Stimulated activated CD4-positive, alpha-beta T cell treated with anti-CD3 and anti-CD28 coated beads, Interleukin-12 subunit alpha, Interleukin-12 subunit beta, amount 100 ng/mL, for 24 hours (primary cell): ENCODE measurements at places on chromosomes 6 and 20.

- DNase-seq, result no peak
Measured at GRCh38 chr6:168939041-168939440, 314.6 kb downstream of the THBS2 start.

GRCh38 chr20:59568509-59569024 is 35.8 kb upstream of the PHACTR3 start:
- DNase-seq, result no peak

DNA sequence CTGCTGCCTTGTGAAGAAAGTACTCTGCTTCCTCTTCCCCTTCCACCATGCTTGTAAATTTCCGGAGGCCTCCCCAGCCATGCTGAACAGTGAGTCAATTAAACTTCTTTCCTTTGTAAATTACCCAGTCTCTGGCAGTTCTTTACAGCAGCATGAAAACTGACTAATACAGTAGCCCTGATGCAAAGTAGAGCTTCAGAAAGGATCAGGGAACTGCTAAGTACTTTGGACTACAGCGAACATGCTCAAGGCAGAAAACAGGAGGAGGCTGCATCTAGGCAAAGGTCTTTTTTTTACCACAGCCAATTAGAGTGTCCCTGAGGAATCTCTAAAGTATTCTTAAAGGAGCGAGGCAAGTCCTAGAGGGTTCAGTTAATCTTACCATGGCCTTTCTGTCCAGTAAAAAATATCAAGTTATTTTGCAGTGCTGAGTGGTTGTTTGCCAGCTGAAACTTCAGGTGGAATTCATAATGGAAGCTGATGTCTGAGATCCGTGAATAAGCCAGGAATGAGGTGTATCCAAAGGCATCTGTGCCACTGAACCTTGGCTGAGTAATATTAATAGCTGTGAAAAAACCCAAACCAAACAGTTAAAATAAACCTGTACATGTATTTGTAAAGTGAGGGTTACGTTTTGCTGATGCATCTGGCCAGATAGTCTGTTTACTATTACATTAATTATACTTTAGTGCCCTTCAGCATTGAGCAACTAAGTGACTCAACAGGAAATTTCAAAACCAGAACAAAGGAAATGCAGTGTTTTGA is 170.4 kb downstream of the PHF3 start:
- DNase-seq, result no peak

DNA sequence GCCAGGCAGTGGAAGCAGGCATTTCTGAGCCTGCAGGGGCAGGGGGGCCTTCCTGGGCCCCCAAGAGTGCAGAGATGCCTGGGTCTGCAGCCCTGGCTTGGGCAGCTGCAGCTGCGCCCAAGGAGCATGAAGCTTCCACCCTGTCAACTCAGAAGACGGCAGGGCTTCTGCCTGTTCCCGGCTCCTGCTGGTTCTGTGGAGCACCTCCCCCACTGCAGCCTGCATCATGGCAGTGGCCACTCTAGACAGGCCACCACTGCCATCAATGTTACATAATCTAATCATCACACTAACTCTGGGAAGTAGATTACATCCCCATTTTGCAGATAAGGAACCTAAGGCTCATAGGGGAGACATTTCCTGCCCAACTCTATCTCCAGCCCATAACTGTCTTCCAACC is 21.1 kb upstream of the TOP1 start:
- DNase-seq, result no peak

GRCh38 chr6:44569131-44569530 is 181.6 kb downstream of the CDC5L start:
- no peak for DNase-seq

- no peak for DNase-seq
Measured at GRCh38 chr6:47434372-47435253, 43.0 kb upstream of the CD2AP start.

- DNase-seq, result no peak
Measured at GRCh38 chr6:36771145-36771544, 68.1 kb downstream of the CPNE5 start.

GRCh38 chr20:23142162-23143050 is 56.3 kb upstream of the CD93 start:
- DNase-seq, result no peak

- no peak for DNase-seq
Measured at GRCh38 chr20:52420805-52421204, 229.2 kb upstream of the ZFP64 start.

DNA sequence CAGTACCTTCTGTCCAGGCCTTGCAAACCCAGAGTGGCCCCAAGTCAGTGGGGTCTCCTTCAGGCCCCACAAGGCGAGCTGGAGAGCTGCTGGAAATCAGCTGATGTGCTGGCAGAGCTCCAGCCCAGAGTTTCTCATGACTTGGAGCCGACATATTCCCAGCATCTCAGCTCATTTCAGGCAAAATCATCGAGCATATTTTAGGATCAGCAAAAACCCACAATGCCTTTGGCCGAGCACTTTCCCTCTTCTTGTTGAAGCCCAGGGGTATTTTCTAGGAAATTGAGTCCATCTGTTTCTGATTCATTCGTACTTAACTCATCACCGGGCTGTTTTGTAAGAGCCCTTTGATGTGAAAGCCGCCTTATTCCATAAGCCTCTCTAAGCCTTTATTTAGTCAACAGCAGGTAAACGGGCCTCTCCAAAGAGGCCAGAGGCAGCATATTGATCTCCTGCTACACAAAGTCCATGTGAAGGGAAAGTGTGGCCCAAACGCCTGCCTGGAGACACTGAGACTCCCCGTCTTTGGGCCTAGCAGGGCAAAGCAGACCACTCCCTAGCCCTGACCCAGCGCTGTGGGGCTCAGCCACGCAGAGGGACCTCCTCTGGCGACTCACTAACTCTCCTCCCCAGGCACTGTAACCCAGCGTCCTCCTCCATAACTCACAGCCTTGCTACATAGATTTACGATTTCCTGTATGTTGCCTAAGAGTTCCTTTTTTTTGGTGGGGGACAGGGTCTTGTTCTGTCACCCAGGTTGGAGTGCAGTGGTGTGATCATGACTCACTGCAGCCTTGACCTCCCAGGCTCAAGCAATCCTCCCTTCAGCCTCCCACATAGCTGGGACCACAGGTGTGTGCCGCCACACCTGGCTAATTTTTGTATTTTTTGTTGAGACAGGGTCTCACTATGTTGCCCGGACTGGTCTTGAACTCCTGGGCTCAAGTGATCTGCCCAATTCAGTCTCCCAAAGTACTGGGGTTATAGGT is 12.1 kb upstream of the C20orf203 start:
- DNase-seq, result no peak

GRCh38 chr6:34317882-34318498 is 69.2 kb upstream of the SMIM29 start:
- no peak for DNase-seq

DNA sequence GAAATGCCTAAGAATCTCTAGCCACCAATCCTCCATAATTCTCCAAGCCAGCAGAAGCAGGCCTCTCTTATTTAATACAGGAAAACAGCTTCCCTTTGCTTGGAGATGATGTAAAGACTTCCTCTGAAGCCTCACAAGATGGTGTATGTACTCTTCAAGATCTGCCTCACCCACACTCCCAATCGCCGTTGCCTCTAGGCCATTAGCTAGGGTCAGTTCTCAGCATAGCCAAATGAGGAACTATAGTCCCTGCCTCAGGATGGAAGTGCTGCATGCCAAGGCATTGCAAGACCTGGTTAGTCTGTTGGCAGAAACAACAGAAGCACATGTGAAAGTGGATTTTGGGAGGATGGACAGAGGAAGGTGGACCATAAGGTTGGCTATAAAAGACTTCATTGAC is 139.1 kb downstream of the SCML4 start:
- no peak for DNase-seq

DNA sequence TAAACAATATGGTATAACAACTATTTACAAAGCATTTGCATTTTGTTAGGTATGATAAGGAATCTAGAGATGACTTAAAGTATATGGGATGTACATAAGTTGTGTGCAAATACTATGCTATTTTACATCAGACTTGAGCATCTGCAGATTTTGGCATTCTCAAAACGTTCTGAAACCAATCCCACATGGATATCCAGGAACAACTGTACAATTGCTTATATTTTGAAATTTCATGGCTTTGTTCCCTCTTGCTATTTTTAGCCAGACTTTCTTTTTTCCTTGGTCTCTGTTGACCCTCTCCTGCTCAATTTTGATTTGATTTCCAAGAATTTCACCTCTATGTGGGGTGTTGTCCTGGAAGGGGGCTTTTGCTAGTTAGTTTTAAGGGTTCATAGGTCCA is 32.9 kb upstream of the UST start:
- DNase-seq, result no peak

GRCh38 chr20:49990271-49990720 is 7.5 kb downstream of the SNAI1 start:
- no peak for DNase-seq

GRCh38 chr20:50758469-50758868 is 27.1 kb downstream of the PARD6B start:
- no peak for DNase-seq

- DNase-seq, result no peak
Measured at GRCh38 chr6:33839399-33840047, 35.7 kb upstream of the MLN start.

- DNase-seq, result no peak
Measured at GRCh38 chr6:113598786-113599185, 258.4 kb upstream of the MARCKS start.

DNA sequence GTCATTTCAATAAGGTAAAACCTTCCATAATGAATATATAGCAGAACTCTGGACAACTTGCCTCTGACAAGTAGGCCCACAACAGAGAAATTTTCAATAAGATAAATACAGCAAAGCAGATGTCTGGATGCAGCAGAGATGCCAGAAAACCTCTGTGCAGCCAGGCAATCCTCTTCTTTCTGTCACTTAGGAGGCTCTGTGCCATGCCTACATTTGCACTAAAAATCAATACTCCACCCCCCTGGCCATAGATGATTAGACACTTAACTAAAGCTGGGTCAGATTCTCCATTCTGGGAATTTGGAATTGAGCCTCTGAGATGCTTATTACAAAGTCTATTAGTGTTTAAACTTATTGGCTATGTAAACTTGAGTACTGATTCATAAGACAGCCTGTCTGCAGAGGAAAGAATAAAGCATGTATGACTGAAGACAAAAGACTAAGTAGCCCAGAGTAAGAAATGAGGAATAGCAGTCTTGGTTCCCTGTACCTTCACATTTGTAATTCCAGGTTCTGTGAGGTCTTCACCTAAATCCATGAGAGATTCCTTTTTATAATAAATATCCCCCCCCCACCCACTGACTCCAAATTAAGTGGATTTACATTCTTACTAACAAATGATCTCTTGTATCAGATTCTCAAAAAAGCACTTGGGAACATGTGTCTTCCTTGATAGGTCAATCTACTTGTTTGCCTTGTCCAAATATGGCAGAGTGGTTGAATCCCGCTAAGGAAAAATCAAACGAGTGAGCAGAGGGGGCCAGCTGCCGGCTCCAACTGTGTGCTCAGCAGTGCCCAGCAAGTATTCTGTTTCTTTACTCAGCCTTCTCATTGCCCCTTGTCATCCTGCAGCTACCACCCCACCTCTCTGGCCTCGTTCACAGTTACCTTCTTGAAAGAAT is 20.4 kb downstream of the MAN1A1 start:
- no peak for DNase-seq

- DNase-seq, result no peak
Measured at GRCh38 chr6:154605178-154605881, 94.8 kb upstream of the CNKSR3 start.

DNA sequence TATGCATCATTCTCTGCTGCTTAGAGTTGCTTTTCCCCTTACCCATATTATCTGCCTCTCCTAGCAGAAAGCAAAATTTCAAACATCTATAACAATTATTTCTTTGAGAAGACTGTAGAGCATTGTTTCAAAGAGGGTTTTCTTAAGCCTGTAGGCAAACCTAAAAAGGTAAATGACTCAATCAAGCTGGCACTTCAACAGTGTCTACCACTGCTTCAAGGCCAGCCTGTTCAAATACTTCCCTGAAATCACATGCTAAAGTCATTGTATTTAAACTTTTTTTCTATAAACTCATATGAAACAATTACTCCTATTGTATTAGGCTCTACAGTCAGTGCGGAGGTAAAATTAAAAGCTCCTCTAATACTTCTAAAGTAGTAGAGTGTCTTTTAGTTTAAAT is 87.1 kb downstream of the OGFRL1 start:
- no peak for DNase-seq

DNA sequence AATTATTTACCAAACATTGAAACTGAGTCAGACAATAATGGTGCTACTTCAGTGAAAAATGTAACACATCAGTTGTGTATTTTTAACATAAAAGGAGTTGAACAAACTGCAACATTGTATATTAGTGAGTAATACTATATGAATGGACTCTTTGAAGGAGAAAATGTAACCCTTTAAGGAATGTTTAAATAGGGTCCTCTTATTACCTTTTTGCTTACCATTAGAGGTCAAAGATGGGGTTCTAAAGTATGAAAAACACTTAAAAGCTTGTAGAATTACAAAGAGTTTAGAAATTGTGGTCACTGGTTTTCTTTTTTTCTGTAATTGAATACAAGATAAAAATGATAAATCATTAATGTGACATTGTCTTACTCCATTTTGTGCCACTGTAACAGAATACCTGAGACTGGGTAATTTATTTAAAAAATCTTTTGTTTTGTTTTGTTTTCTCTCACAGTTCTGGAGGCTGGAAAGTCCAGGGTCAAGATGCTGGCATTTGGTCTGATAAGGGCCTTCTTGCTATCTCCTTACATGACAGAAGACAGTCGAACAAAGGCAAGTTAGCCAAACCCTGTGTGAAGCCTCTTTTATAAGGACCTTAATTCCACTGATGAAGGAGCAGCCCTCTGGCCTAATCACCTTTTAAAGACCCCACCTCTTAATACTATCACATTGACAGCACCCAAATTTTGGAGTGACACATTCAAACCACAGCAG is 43.2 kb downstream of the SESN1 start:
- DNase-seq, result no peak

- no peak for DNase-seq
Measured at GRCh38 chr6:31799781-31800180, 4.2 kb upstream of the VARS1 start.

GRCh38 chr6:1781152-1781816 is 171.6 kb downstream of the FOXC1 start:
- DNase-seq, result no peak

DNA sequence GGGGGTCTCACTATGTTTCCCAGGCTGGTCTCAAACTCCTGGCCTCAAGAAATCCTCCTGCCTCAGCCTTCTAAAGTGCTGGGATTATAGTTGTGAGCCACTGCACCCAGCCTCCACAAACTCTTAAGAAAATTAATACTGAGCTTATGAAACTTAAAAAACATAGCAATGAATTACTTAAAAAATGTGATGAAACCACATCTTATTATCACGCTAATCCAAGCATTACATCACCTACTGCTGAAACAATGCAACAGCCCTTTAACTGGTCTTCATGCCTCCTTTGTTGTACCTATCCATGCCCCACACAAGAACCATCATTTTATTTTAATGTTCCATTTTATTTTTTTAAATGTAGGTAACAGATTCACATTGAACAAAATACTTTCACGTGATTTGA is 24.9 kb downstream of the SESN1 start:
- no peak for DNase-seq

- DNase-seq, result no peak
Measured at GRCh38 chr6:28710466-28711191, 184.9 kb downstream of the GPX5 start.
